ENCODE measurements at places on chromosomes 11 and 22.

DNA sequence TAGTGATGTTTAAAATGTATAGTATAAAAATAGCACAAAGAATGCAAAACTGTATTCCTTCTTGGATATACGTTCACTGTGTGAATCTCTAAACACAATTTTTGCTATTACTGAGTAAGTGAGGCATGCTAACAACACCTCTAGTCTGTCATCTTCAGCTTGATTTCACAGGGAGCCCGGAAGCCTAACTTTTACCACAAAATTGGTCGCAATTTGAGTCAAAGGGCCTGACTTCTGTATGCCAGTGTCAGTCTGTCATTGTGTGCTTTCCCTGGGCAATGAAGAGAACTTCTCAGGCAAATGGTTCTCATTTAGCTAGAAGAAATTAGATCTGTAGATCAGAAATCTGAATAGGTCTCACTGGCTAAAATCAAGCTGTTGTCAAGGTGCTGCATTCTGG lies 1059.5 kb downstream of the FAM181B start:
- DNase-seq = no peak

- no peak for DNase-seq
Measured at GRCh38 chr11:65266210-65266609, 4.4 kb downstream of the POLA2 start.

- peak; percentile 61 for DNase-seq
Measured at GRCh38 chr11:110710628-110711381, 1.4 kb downstream of the ARHGAP20 start.

GRCh38 chr22:47289336-47289985 lies 527.0 kb downstream of the TBC1D22A start:
- no peak for DNase-seq

All from right hindlimb (tissue), 1 donor.